ENCODE measurements at places on chromosomes 1 and 21.

DNA sequence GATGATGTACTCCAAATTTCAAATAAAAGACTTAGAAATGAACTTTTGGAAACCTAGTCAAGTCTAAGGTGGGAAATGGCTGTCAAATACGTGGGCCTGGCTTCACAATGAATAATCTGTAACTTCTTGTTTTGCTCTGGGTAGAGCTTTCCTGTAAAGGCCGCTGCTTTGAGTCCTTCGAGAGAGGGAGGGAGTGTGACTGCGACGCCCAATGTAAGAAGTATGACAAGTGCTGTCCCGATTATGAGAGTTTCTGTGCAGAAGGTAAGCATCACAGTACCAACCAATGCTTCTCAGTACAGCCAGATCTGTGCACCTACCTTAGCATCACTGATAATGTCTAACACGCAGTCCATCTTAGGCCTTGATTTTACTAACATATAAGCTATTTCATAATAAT lies 73.6 kb downstream of the TPR start:
- DNase-seq: no peak

GRCh38 chr1:83029916-83030315 lies 969.0 kb downstream of the TTLL7 start:
- no peak for DNase-seq

GRCh38 chr1:205371871-205372660 lies 15.3 kb upstream of the KLHDC8A start:
- no peak for DNase-seq

DNA sequence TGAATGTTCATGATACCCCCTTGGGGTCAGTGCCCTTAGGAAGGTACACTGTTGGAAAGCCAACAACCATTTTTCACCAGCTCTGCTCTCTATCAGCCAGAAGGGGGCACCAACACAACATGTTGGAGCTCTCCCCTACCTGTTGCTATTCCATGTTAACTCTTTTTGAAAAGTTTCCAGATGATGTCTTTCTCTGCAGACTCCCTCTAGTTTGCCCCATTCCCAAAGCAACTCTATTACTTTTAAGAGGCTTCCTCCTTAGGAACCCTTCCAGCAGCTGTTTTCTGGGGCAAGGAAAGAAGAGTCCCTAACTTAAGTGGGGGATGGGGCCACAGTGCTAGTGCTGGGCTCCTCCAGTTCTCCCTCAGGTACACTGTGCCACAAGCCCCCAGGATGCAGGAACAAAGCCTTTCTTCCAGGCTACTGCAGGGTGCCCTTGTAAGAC lies 22.9 kb upstream of the NDC1 start:
- DNase-seq: peak; percentile 2

DNA sequence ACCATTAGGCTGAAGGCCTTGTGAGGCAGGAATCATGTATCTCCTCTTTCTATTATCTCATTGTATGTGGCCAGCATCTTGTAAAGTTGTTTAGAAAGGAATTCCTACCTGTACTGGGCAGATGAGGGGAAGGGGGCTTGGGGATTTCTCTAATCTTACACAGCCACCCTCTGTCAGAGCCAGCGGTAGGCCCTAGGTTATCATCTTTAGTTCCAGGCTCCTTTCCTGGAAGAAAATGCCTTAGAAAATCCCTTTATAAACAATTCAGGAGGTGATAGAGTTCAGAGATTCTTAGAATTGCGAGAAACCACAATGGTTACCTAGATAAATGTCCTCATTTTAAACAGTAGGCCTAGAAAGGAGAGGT lies 35.2 kb downstream of the DPT start:
- DNase-seq: no peak

GRCh38 chr1:160522622-160523345 lies at the start of gene SLAMF6:
SLAMF6 (minus strand) TSS chr1:160523255; CDS start chr1:160523192, 63 bp downstream.
- no peak for DNase-seq

- no peak for DNase-seq
Observed at GRCh38 chr21:33205476-33205875, 24.3 kb upstream of the IFNAR2 start.

DNA sequence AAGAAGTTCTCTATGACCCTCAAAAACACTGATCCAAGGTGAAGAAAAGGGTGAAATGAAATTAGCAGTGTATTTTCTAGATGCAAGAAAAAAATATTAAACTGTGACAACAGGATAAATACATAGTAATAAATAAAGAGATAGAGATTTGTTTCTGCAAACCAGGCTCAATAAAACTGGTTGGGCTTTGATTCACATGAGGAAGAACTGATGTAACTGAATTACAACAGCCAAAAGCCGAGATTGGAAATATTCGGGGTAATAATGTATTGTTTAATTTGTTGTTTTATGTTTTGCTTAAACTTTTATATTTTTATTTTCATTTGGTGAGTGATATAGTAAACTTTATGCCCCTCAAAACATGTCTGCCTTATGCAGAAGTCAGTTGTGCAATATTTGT lies 285.0 kb downstream of the BRINP3 start:
- DNase-seq: no peak

DNA sequence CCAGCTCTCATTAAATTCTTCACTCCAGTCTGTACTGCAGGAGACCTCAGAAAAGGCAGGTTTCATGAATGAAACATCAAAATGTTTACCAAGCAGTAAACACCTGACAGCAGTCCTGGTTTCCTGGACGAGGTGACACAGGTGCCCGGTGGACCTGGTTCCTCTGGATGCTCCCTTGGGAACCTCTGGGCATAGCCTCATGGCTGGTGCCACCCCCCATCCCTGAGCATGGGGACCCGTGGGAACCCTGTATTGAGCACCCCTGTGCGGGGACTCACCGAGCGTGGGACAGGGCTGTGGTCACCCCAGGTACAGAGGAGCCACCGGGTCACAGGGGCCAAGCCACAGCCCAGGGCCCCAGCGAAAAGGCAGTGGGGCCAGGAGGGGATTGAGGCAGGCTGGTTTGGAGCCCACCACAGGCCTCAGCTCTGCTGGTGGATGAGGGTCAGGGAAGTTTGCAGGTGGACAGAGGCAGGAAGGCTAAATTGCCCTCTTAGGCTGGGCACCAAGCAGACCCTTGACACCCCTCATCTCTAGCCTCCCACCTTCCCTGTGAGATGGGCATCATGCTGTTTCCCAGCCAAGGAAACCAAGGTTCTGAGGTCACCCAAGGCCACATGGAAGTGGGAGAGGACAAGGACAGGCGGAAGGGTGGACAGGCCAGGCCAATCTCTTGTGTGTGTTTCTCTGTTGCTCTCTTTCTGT lies 158.4 kb downstream of the PTPRU start:
- DNase-seq: no peak

GRCh38 chr1:160777486-160778089 lies 18.4 kb upstream of the LY9 start:
- no peak for DNase-seq

GRCh38 chr1:150552128-150552910 lies 3.1 kb downstream of the ADAMTSL4 start:
- DNase-seq: peak; percentile 13

DNA sequence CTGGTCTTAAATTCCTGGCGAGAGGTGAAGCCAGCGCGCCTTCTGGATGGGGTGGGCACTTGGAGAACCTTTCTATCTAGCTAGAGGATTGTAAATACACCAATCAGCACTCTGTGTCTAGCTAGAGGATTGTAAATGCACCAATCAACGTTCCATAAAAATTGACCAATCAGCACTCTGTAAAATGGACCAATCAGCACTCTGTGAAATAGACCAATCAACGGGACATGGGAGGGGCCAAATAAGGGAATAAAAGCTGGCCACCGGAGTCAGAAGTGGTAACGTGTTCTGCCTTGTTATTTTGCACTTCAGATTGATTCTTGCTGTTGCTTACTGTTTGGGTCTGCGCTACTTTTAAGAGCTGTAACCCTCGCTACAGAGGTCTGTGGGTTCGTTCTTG lies 12.0 kb upstream of the LIN9 start:
- DNase-seq: no peak

DNA sequence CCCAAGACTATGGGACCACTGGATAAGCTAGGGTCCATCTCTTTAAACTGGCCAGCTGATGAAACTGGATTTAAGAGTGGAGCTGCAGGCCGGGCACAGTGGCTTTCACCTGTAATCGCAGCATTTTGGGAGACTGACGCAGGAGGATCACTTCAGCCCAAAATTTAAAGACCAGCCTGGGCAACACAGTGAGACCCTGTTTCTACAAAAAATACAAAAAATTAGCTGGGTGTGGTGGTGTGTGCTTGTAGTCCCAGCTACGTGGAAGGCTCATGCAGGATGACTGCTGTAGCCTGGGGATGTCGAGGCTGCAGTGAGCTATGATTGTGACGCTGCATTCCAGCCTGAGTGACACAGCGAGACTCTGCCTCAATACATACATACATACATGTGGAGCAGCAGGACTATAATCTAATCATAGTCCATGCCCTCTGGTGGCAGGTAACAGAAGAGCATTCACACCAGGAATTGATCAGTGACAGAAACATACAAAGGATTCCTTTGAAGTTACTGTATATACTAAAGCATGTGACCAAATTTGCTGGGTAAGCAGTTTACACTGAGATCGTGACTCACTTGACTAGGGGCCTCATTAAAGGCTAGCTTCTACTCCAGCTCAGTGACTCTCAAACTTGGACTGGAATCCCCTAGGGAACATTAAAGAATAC lies 101.5 kb upstream of the SLFNL1 start:
- DNase-seq: no peak

- DNase-seq: no peak
Observed at GRCh38 chr21:41926117-41926806, 27.6 kb downstream of the C2CD2 start.

GRCh38 chr1:199641531-199641930 lies 386.0 kb upstream of the NR5A2 start:
- DNase-seq: no peak

- no peak for DNase-seq
Observed at GRCh38 chr1:150695561-150695960, 1.4 kb downstream of the GOLPH3L start.

- no peak for DNase-seq
Observed at GRCh38 chr1:91585982-91586381, 85.3 kb downstream of the CDC7 start.

DNA sequence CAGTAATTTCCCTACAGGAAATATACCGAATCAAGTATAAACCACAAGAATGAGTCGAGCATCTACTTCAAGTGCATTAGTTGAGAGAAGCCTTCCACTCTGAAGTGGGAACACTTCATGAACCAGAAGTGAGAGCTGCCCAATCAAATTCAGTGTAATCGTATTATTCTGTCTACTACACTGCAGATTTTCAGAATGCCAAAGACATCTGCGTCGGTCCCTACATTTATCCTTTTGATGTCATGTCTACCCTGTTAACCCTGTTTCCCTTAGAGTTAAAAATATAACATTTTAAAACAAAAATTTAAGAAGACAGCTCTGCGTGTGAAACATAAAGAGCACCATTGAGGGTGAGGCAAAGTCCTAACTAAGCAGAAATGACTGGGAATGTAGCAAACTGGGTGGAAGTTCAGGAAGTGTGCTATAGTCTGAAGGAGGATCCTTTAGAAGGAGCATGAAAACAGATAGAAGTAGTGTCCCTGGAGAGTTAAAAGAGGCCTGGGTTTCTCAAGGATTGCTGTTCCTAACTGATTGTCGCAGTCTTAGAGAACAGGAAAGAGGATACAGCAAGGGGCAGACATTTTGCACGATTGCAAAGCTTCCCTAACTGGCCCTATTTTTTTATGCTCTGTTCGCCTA lies 291.2 kb downstream of the PTPRC start:
- DNase-seq: no peak

GRCh38 chr1:89610457-89611011 lies 22.4 kb upstream of the LRRC8C start:
- DNase-seq: no peak

DNA sequence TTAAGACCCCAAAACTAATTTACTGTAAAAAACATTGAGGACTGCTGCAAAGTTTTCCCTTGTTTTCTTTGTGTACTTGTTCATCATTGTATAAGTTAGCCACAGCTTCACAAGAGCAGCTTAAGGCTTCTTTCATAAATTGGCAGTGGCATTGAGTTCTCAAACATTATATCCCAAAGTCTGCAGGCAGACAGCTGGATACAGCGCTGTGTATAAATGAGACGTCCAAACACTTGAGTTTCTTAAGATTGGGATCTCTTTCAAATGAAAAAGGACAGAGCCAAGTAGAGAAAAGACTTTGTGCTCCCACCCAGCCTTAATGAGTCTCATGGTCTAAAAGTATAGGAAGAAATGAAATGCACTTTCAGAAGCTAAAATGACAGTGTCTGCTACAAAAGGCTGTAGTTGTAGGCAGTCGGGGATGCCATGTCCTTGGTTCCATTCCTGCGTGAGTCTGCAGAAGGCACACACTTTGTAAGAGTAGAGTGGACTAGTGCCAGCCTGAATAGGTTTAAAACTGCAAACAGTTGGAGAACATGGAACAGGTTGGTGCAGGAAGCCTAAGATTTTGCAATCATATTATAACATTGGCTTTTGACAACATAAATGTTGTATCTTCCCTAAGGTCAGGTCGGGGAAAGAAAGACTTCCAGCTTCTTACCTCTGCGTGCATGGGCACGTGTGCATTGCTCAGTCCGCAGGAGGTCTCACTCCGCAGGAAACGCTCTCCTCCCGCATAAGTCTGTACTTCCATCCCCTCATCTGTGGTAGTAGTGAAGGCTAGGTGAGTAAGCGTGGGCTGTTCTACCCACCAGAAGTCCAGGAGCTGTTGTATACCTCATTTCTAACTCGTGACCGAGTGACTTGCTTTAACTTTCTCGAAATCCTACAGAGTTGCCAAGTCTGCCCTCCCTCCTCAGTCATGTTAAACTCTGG lies 94.4 kb downstream of the CD247 start:
- no peak for DNase-seq

DNA sequence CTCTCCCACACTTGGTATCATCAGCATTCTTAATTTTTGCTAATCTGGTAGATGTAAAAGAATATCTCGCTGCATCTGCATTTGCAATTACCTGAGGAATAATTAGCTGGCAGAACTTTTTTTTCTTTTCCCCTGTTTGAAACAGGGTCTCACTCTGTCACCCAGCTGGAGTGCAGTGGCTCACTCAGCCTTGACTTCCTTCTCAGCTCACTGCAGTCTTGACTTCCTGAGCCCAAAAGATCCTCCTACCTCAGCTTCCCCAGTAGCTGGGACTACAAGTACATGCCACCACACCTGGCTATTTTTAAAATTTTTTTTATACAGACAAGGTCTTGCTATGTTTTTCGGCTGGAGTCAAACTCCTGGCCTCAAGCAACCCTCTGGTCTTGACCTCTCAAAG lies 35.4 kb upstream of the ENAH start:
- no peak for DNase-seq

- DNase-seq: peak; percentile 23
Observed at GRCh38 chr1:27428316-27429028, 36.0 kb downstream of the GPR3 start.

GRCh38 chr21:38365521-38365920 lies 108.7 kb downstream of the KCNJ15 start:
- DNase-seq: no peak

GRCh38 chr1:206776229-206776628 lies 3.9 kb upstream of the IL10 start:
- DNase-seq: no peak

DNA sequence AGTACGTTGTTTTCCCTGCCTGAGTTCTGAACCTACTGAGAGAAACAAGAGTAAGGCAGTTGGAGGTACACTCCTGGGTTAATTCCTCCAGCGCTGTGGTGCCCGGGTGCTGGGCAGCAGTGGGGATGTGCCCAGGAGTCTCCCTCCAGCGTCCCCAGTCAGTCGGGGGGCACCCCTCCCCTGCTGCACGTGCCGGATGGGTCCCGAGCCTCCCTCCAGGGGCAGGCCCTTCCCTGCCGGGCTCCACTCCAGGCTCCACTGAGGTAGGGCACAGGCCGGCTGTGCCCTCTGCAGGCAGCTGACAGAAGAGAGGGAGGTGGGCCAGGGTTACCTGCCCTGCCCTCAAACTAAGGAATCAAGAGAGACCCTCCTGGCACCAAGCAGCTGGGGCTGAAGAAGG lies 238.1 kb upstream of the VAMP3 start:
- no peak for DNase-seq

- DNase-seq: no peak
Observed at GRCh38 chr1:56148326-56149193, 430.8 kb downstream of the PLPP3 start.
